Caudate nucleus (tissue), 63 donors: ENCODE measurements at places on chromosomes 12 and 14.

DNA sequence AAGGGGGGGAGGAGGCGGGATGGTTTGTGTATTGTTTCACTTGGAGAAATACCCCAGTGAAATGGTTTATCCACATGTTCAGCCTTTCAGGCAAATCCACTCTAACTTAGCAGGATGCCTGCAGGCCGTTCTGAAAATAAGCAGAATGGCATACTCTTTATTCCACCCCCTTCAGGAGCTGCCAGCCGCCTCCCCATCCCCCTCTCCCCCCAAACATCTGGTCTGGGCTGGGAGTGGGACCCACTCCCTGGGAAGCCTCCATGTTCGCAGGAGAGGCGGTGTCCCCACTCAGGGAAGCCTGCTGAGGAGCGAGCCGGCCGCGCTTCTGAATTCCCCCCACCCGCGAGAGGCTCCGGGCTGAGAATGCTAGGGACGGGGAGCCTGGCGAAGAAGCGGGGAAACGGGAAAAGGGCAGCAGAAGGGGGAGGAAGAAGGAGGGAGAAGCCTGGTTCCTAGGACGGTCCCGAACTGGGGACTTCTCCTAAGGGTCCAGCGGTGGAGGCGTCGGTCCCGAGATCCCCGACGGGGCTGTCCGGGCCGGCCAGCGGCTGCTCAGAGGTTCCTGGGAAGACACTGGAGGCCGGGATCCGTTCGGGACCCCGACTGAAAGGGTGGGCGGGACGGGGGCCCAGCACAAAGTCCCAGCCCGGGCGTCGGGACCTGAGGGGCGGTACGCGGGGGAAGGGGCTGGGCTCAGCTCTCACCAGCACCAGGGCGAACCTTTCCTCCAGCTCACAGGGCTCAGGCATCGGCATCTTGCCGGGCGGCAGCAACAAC lies 666 bp downstream of the FMNL3 start:
- no peak for DNase-seq

DNA sequence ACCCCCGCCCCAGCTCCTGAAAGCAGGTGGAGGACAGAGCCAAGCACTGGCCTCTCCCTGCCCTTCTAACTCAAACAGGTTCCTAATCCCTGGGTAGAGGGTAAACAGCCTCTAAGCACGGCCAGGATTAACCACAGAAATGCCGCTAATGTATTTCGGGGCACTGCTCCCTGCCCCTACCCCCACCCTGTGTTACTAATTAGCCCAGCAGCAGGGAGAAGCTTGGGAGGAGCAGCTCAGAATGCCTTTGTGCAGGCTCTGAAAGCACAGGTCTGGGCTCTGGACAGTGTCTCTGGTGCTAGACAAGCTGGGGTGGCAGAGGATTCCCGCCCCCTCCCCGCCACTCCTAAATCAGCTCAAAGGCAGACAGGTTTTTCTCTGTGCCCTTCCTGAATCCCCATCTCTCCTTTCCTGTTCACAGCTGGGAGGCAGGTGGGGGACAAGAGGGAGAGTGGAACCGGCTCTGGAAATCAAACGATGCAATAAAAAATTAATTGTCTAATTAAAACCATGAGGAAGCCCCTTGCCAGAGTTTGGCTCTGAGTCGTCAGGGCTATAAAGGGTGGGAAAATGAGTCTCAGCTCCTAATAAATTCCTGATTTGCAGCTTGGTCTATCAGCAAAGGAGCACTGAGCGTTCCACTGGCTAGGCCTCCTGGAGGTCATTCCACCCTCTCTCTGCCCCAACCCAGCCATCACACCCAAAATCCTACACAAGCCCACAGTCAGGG lies 53.0 kb downstream of the SMUG1 start:
- no peak for DNase-seq

GRCh38 chr12:124881123-124881522 lies 17.5 kb upstream of the SCARB1 start:
- DNase-seq, result no peak

- no peak for DNase-seq
These were observed 9.9 kb downstream of the GPR132 start for GRCh38 chr14:105055334-105055733.

DNA sequence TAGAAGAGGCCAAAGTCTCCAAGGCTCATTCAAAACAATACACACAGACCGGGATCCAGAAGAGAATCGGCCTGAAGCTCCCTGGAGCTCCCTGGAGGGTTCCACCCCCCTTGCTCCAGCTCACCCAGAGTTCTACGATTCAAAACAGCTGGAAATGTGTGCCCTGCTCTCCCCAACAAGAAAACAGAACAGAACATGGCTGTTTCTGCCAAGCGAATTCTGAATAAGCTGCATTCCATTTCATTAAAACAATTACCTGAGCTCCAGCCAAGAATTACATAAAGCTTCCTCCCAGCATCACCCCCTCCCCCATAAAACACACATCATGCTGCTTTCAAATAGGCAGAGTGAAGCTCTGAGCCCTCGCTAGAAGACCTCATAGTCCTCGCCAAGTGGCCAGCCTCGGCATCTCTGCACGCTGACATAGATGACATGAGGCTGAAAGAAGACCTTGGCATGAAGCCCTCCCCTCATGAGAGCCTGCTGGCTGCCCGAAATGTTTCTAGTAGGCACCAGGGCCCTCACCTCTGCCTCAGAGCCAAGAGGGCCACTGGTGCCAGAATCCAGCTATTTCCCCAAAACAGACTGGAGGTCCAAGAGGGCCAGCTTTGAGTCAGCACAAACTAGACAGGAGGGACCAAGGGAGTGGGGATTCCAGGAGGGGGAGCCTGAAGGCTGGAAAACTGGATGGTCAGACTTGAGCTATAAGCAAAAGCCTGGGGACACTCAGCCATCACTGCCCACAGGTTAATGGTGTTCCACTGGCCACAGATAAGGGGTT lies 8.3 kb downstream of the PXN start:
- no peak for DNase-seq

DNA sequence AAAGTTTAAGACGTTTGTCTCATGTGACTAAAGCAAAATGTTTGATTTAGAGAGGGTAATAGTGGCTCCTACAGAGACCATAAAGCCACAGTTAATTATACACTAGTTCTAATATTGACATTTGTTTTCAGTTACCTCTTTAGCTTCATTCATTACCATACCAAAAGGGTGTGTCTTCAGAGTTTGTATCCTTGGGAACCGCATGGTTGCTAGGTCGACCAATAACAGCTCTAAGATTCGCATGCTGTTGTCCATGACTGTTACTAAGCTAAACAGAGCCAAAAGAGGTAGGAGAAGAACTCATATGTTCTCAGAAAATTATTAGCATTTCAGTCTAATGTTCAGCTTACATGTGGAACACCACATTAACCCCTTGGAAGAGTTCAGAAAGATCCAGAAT lies 36.2 kb upstream of the ETNK1 start:
- no peak for DNase-seq

DNA sequence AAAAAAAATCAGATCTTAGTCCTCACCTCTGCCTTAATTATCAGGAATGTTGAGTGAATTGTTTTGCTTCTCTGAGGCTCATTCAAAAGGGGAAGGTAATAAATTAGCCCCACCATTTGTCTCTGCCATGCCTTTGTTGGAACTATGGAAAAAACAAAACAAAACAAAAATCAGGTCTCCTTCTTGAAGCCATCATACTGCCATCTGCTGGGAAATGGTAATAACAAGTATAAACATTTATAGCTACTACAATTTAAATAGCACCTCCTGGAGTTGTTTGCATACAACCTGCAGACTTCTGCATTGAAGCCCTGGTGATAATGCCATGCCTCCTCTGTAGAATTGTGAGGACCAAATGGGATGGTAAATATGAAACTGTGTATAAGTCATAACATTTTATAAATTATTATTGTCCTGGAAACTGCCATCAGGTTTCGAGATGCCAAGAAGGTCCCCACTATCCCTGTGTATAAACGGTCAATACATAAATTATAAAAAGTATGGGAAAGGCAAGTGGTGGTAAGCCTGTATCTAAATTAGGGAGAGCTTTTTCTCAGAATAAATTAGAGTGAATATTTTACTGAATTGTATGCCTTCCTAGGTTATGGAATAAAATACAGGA lies 87.2 kb upstream of the FGD4 start:
- no peak for DNase-seq

- no peak for DNase-seq
These were observed 12.6 kb upstream of the OR10P1 start for GRCh38 chr12:55624056-55624455.

DNA sequence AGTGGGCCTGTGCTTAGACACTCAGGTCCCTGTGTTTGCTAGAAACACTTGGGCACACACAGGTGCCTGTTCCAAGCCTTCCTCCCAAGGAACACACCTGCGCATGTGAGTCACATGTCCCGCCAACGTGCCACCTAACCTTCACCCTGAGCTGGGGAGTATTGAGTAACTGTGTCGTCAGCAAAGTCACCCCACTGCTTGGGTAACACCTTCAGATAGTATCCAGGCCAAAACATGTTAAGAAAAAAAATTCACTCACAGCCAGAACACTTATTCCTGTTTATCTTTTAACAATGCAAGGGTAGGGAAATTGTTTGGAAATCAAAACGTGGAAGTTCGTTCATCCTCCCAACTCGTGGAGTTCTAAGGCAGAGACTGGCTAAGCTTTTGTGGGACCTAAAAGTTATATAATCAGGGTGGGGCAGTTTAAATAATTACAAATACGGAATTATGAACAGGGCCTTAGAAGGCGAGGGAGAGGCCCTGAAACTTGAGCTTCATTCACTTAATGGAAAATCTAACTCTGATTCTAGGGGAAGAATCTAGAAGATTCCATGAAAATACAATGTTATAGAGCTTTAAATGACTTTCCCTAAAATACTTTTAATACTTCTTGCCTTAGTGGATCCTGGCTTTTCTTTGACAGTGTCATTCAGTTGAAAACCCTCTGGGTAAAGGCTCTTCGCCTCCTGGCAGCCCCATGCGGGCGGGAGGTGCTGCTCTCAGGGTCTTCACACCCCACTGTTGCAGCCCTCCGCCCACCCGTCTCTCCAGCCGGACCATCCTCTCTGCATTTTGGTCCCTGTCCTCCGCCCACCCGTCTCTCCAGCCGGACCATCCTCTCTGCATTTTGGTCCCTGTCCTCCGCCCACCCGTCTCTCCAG lies 30.3 kb upstream of the ADIPOR2 start:
- peak; percentile 62 for DNase-seq

DNA sequence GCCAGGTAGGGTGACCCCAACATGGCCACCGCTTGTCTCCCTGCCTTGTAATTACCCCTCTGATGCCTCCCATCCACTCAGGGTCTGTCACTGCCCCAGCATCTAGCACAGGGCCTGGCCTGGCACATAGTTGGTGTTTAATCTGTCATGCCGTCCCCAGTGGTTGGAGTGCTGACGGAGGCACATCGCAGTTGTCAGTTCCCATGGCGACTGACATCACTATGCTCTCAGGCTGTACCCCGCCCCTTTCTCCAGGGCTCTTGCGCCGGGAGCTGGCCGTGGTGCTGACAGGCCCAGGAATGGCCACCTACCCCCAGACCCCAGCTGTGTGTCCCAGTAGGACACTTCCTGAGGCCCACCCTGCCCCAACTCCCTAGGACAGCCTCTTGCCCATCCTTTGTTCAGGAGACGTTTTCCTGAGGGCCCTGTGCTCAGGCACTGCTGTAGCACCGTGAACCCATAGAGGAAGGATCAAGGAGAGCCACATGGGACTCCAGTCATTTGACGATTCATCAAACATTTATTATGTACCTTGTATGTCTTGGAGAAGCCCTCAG lies 23.0 kb downstream of the FAM222A start:
- DNase-seq, result no peak
